Trophoblast cell (in vitro differentiated cells and primary cell): ENCODE measurements at places on chromosomes 3 and 15.

DNA sequence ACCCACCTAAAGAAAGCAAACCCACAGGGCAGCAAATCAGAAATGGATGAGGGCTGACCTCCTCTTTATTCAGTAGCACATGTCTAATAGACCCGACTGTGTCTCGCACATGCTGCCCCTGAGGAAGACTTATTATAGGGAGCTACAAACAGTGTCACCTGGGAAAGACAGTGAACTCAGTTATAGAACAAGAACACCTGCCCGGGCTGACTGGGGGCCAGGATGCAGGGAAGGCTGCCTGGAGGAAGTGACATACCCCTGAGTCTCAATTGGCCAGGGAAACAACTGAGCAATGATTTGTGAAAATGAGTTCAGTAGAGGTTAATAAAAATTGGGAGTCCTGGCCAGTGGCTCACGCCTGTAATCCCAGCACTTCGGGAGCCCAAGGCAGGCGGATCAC, 78.7 kb upstream of the CGNL1 start:
- H3K36me3 ChIP-seq: no peaks in the 10 kb centered on the region
- no peak overlapping the region for H3K27ac ChIP-seq
- no peak overlapping the region for H3K4me3 ChIP-seq

DNA sequence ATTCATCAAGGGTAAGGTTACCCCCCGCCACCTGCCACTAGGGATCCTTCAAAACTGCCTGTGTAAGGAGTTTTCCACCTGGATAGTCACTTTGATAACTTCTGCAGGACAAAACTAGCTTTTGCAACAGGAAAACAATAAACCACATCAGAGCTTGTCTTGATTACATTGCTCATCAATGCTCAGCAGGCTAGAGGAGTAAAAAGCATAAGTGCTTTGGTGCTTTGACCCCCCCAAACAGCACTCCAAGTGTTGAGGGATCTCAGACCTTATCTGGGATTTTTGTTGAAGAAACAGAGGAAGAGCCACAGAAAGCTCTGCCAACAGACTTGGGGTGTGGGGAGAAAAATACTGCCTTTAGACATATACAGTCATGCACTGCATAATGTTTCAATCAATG, 10.8 kb upstream of the PHLDB2 start:
- DNase-seq: no peak
- H3K27me3 ChIP-seq: no peaks in the 10 kb centered on the region
- peaks cover 2% of the 10 kb centered on the region for H3K4me1 ChIP-seq
- H3K27ac ChIP-seq: no peak overlapping the region
- no peaks in the 10 kb centered on the region for H3K36me3 ChIP-seq
- H3K4me3 ChIP-seq: no peak overlapping the region

DNA sequence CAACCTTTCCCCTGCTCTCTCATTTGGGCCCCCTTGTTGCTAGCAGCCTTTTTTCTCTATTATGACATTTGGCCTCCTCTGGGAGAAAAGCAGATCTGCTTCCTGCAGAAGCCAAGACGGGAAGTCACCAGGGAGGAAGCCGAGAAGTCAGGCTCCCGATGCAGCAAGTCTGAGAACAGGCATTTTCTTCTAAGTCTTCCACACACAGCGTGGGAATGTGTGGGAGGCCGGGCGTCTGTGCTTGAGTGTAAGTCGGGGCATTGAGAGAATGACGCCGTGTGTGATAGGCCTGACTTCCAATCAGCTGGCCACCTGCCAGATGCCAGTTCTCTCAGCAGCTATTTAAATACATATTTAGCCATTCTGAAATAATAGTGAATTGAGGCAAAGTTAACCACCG, 75.8 kb upstream of the FAM98B start:
- no peaks in the 10 kb centered on the region for H3K27me3 ChIP-seq
- no peak overlapping the region for H3K27ac ChIP-seq
- no peak overlapping the region for H3K4me3 ChIP-seq
- H3K4me1 ChIP-seq: no peaks in the 10 kb centered on the region

GRCh38 chr15:44813231-44813630, 76.9 kb downstream of the TRIM69 start:
- no peaks in the 10 kb centered on the region for H3K36me3 ChIP-seq
- no peak overlapping the region for H3K27ac ChIP-seq
- H3K27me3 ChIP-seq: no peaks in the 10 kb centered on the region
- no peak for DNase-seq

GRCh38 chr15:66619152-66619903, 53.5 kb upstream of the LCTL start:
- H3K4me1 ChIP-seq: peaks cover 31% of the 10 kb centered on the region
- H3K4me3 ChIP-seq: no peak overlapping the region
- H3K27me3 ChIP-seq: no peaks in the 10 kb centered on the region
- DNase-seq: peak; percentile 95
- H3K27ac ChIP-seq: peak overlapping the region; percentile 29

DNA sequence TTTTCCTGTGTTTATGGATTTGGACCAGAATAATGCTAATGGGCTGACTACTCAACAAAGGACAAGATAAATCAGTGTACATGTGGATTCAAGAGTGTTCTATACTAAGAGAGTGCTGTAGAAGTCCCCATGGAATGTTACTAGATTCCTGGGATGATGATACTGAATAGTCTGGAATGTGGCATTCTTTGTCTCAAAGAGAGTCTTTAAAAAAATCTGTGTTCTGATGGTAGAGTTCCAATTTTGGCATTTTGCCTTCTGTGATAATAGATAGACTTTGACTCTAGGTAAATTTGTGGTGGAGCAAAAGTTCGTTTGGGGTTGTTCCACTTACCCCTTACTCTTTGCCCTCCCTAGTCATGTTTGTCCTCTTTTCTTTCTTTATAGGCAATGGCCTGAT, 43.7 kb downstream of the NMD3 start:
- H3K4me3 ChIP-seq: no peak overlapping the region
- DNase-seq: no peak
- H3K4me1 ChIP-seq: peaks cover 7% of the 10 kb centered on the region
- no peaks in the 10 kb centered on the region for H3K27me3 ChIP-seq
- H3K27ac ChIP-seq: no peak overlapping the region
- peaks cover 4% of the 10 kb centered on the region for H3K36me3 ChIP-seq

- H3K27ac ChIP-seq: no peak overlapping the region
- no peaks in the 10 kb centered on the region for H3K36me3 ChIP-seq
- no peaks in the 10 kb centered on the region for H3K27me3 ChIP-seq
These were observed 22.0 kb downstream of the TGFBR2 start for GRCh38 chr3:30628205-30628900.

GRCh38 chr3:117017135-117017894, 307.7 kb downstream of the TUSC7 start:
- no peaks in the 10 kb centered on the region for H3K4me1 ChIP-seq
- no peaks in the 10 kb centered on the region for H3K27me3 ChIP-seq
- H3K27ac ChIP-seq: no peak overlapping the region
- DNase-seq: no peak

GRCh38 chr3:38574411-38575278, 74.8 kb downstream of the SCN5A start:
- DNase-seq: no peak
- H3K4me3 ChIP-seq: no peak overlapping the region
- H3K27me3 ChIP-seq: no peaks in the 10 kb centered on the region
- H3K4me1 ChIP-seq: peaks cover 11% of the 10 kb centered on the region

GRCh38 chr3:192943393-192943792, 25.7 kb upstream of the MB21D2 start:
- H3K4me3 ChIP-seq: no peak overlapping the region
- DNase-seq: peak; percentile 38
- H3K36me3 ChIP-seq: no peaks in the 10 kb centered on the region
- H3K4me1 ChIP-seq: no peaks in the 10 kb centered on the region
- H3K27me3 ChIP-seq: no peaks in the 10 kb centered on the region

DNA sequence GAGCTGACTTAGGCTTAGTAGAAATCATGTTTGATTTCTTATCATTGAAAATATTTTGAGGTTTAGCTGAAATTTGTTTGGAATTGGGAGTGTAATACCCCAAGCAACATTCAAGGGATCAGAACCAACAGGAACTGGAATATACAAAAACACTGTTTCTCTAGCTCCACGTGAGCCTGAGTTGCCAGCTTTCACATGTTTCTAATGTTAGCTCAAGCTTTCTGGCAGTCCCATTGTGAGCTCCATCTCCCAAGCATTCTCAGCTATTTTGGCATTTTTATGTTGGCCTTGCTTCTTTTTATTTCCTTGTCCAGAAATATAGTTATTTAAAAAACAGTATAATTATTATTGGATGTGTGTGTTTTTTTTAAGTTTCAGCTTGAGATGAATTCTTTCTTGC, 427.1 kb upstream of the DPH6 start:
- no peak overlapping the region for H3K27ac ChIP-seq
- H3K4me1 ChIP-seq: no peaks in the 10 kb centered on the region
- DNase-seq: no peak
- no peaks in the 10 kb centered on the region for H3K36me3 ChIP-seq
- no peak overlapping the region for H3K4me3 ChIP-seq
- H3K27me3 ChIP-seq: no peaks in the 10 kb centered on the region

- H3K4me3 ChIP-seq: no peak overlapping the region
- no peak for DNase-seq
- no peaks in the 10 kb centered on the region for H3K4me1 ChIP-seq
- H3K27me3 ChIP-seq: no peaks in the 10 kb centered on the region
- no peak overlapping the region for H3K27ac ChIP-seq
- H3K36me3 ChIP-seq: no peaks in the 10 kb centered on the region
These were observed 25.7 kb downstream of the LIPC start for GRCh38 chr15:58457466-58457965.

GRCh38 chr15:38300395-38300794, 47.8 kb downstream of the SPRED1 start:
- H3K4me3 ChIP-seq: no peak overlapping the region
- H3K27ac ChIP-seq: no peak overlapping the region
- no peak for DNase-seq
- H3K36me3 ChIP-seq: peaks cover 2% of the 10 kb centered on the region
- H3K27me3 ChIP-seq: no peaks in the 10 kb centered on the region

DNA sequence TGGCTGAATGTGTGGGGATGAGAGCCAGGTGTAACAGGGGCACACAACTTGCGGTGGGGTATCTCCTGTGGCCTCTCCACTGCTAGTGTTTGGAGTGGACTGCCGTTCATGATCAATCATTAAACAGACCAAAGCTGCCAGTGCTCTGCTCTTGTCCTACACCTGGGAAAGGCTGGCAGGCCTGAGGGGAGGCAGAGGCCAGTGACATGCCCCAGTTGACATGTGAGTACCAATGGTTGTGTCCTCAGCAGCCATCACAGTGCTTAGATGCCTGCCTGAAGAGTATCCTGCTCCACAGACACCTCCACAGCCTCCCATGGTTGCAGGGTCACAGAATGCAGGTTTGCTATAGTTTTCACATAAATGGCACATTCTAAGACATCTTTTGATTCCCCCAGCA, 348.4 kb downstream of the EPHB1 start:
- no peaks in the 10 kb centered on the region for H3K27me3 ChIP-seq
- H3K4me1 ChIP-seq: no peaks in the 10 kb centered on the region
- H3K4me3 ChIP-seq: no peak overlapping the region
- no peaks in the 10 kb centered on the region for H3K36me3 ChIP-seq

DNA sequence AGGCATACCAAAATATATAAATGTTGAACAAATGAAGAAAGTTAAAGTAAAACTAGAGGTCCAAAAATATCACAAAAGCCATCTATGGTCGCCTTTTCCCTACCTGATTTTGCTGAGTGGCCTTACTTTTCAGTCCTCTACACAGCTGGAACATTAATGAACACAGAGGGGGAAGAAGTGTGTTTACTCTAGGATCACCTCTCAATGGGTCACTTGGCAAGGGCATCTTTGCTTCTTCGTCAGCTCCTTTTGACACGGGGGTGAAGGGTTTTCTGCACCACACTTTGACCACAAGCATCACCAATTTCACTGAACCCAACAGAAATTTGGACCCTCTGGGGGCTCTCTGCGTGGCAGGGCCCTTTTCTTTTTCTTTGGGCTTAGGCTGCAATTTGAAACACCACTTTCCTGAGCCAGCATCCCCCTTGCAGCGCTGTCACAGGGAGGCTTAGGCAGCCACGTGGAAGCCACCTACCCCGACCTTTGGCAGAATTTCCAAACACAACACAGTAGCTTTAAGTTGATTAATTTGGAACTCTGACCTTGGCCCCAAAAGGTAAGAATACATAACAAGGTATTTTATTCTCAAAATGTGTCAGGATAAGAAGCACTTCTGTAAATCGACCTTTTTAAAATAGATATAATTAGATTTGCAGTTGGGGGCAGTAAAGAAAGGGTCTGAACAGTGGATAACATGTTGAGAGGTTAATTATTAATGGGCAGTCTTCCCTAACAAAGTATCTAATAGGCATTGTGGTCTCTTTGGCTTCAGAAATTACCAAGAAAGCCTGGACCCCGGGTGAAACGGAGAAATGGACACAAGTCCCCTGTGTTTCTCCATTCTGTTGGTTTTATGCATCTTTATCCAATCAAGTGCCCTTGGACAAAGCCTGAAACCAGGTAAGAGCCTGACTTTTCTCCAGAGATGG, at the start of gene LIPC:
TSS of gene LIPC (plus strand) at position 771 of the 929 bp plus-strand sequence. CDS start at position 813, 42 bp downstream.
- H3K27me3 ChIP-seq: no peaks in the 10 kb centered on the region
- peaks cover 7% of the 10 kb centered on the region for H3K4me1 ChIP-seq
- H3K27ac ChIP-seq: no peak within 1 kb of the TSS
- no peak for DNase-seq
- H3K36me3 ChIP-seq: no peaks in the 10 kb centered on the region
- no peak within 1 kb of the TSS for H3K4me3 ChIP-seq

DNA sequence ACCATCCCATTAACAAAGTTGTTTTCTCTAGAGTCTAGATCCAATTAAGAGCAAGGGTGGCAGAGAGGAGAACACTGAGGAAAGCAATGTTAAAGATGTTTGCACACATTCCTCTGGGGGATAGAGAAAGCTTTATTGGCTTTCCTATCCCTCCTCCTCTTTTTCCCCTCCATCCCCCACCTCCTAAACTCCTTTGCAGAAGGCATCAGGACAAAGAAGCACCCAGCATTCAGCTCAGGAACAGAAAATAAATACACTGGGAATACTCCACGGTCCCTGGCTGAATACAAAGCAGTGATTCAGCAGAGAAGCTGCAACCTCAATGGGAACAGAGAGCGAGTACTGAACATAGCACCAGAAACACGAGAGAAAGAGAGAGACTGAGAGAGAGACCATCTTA, 21.9 kb downstream of the LSAMP start:
- H3K27ac ChIP-seq: no peak overlapping the region
- no peaks in the 10 kb centered on the region for H3K27me3 ChIP-seq
- no peaks in the 10 kb centered on the region for H3K4me1 ChIP-seq

DNA sequence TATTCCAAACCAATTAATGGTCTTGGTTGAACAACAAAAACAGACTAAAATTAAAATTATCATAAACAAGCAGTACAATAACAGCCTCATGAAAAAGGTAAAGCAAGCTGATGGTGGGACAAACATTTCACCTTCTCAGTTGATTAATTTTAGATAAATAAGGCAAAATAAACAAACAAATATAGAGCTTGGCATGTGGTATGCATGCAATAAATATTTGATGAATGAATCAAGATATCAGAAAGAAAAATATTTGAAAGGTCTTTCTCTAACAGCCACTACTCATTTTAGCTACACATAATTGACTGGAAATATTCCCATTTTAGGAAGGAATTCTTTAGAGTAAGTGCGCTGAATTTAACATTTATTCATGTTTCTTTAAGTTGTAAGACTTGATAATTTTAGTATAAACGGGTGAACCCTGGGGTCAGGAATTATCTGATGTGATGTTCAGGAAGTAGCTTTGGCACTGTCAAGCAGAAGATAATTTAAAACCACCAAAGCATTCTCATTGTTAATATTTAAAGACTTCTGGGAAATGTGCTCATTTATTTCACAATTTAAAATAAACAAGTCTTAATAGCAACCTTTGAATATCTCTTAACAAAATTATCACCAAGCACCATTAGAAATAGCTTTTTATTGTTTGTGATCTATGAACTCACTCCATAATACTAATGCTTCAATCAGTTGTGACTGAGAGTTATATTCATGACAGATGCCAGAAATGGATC, 372.3 kb upstream of the TGFBR2 start:
- no peak for DNase-seq
- H3K27me3 ChIP-seq: no peaks in the 10 kb centered on the region
- no peak overlapping the region for H3K4me3 ChIP-seq
- H3K36me3 ChIP-seq: no peaks in the 10 kb centered on the region
- no peak overlapping the region for H3K27ac ChIP-seq
